ENCODE measurements at places on chromosomes 12 and 14.

DNA sequence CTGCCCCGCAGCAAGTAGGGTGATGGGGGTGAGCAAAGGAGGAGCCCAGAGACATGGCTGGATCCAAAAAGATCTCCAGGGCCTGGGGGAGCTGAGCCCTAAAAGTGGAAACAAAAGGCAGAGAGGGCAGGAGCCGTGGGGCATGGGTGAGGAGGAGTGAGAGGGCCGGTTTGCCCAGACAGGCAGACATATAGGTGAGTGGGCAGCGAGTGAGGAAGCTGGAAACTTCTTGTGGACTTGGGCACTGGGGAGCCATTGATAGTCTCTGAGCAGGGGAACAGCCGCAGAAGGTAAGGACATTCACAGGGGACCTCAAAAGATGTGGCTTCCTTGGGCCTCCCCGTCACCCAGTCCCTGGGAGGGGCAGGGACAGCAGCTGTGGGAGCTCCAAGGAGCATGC, 16.8 kb upstream of the TMEM119 start:
- DNase-seq = no peak

DNA sequence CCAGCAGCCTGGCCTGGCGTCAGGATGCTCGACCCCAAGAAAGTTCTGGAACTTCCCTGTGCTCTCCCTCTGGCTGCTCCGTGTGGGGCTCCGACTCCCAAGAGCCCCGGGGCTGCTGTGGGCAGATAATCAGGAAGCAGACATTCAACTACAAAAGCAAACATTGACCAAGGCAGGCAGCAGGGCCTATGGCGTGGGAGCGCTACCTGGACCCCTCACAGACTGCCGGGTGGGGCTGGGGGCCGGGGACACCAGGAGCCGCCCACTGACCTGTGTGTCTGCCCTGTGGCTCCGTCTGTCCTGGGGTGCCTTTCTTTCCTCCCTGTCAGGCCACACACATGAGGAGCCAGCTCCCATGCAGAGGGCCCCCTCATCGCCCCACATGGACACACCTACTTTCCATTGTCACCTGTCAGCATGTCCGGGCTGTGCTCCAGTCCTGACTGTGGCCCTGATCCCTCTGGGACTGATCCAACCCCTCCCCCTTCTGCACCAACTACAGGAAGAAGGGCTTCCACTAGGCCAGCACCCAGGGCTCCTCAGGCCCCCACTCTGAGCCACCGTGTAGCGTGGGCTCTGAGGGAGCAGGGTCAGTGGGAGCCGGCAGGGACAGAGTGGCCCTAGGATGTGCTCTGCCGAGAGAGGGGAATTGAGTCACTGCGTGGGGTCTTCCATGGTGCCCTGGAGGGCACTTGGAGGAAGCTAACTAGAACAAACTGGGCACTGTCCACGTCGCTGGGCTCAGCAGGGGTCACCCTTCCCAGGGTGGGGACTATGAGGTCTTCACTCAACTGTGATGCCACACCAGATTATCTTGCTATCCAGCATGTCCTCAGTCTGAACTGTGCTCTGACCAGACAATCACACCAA, 215.4 kb upstream of the C14orf180 start:
- DNase-seq = no peak

- DNase-seq = no peak
Measured at GRCh38 chr12:11555743-11556625, 93.5 kb upstream of the ETV6 start.

GRCh38 chr12:2097617-2098016, 44.8 kb downstream of the CACNA1C start:
- DNase-seq = no peak

- DNase-seq = peak; percentile 87
Measured at GRCh38 chr12:55728939-55729818, at the start of gene CD63. Gene CD63, minus strand, starts transcription at chr12:55729009. Its CDS starts 668 bp downstream, at chr12:55728341.

DNA sequence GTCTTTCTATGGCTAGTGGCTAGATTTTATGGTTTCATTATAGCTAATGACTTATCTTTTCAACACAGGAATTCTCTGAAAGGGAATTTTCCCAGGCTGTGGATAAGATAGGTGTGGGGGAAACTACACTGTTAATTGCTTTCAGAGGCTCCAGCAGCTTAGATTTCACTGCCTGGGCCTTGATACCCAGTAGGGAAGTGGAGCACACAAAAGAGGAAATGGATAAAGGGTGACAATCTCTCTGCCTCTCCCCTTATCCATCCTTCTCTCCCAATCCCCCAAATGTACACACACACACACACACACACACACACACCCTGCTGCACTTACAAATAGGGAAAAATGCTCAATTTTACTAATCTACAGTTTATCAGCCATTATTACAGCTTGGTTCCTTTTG, 19.1 kb downstream of the SIX4 start:
- DNase-seq = no peak

- DNase-seq = peak; percentile 94
Measured at GRCh38 chr12:131949431-131950181, at the start of gene EP400. Gene EP400, plus strand, starts transcription at chr12:131949942. Its CDS starts 10,678 bp downstream, at chr12:131960620.

GRCh38 chr14:87282266-87282665, 710.7 kb downstream of the GALC start:
- no peak for DNase-seq

DNA sequence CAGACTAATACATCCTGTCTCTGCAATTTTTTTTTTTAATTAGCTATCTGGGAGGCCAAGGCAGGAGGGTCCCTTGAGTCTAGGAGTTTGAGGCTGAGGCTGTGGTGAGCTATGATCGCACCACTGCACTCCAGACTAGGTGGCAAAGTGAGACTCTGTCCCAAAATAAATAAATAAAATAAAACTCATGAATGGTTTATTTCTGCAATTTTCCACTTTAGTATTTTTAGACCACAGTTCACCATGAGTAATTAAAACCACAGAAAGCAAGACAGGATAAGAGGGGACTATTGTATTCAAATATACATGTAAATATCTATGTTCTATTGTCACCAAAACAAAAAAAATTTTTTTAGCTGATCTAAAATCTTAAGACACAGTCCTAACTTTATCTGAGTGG, 17.8 kb downstream of the TAOK3 start:
- no peak for DNase-seq

DNA sequence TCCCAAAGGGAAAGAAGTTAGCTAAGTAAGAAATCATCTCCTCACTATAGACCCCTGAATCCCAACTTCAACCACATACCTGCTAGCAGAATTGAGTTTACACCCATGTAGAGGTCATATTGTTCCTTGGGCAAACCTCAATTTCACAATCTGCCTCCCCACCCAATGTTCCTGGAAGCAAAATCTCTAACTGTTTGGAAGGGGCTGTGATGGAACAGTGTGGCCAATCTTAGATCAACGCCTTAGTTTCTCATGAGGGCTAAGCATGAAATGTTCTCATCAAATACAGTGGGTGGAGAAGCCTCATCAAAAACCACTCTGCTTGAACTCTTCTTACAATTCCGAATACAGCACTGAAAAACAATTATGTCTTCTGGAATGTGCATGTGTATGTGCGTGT, 284.0 kb upstream of the NOS1 start:
- no peak for DNase-seq

GRCh38 chr12:100652488-100652887, 79.0 kb downstream of the GAS2L3 start:
- no peak for DNase-seq

DNA sequence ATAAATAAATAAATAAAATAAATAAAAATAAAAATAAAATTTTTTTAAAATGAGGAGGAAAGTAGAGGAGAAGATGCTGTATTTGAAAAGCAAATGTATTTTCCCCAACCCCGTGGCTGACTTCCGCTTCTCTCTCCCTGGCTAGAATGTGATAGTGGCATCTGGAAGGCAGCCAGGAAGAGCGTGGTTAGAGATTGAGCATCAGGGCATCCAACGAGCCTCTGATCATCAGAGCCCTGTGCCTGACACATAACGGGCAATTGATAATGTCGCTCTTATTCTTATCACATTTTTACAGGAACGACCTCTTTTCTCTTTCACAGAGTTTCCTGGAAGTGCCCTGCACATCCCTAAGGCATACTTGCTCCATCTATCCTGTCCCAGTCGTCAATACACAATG, 496.9 kb upstream of the TMEM132C start:
- no peak for DNase-seq

- DNase-seq = no peak
Measured at GRCh38 chr12:48993787-48994186, 5.4 kb downstream of the DDN start.

- DNase-seq = peak; percentile 48
Measured at GRCh38 chr12:116881325-116881876, at the start of gene HRK. Gene HRK, minus strand, starts transcription at chr12:116881441. Its CDS starts 134 bp downstream, at chr12:116881307.

- DNase-seq = no peak
Measured at GRCh38 chr12:78220811-78221210, 390.1 kb downstream of the NAV3 start.

DNA sequence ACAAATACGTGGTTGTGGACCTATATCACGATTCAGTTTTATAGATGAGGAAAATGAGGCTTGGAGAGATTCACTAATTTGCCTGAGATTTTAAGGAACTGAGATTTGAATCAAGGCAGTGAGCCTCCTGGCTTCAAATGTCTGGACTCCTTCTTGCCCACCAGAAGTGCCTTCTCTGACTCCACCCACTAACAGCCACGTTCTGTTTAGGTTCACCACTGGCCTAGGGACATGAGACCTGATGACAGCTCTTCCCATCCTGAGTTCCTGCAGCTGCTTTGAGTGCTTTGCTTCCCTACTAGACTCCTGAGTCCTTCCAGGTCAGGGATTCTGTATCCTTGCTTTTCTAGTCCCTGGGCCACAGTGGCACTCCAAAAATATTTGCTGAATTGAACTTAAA, 57.1 kb downstream of the PLBD1 start:
- DNase-seq = no peak

- peak; percentile 81 for DNase-seq
Measured at GRCh38 chr14:90060312-90060964, 1.4 kb upstream of the KCNK13 start.

- DNase-seq = no peak
Measured at GRCh38 chr14:97841762-97842161, 1044.6 kb downstream of the VRK1 start.

- no peak for DNase-seq
Measured at GRCh38 chr12:8675591-8676036, 13.0 kb upstream of the MFAP5 start.

- DNase-seq = no peak
Measured at GRCh38 chr14:87133073-87133801, 859.7 kb downstream of the GALC start.

DNA sequence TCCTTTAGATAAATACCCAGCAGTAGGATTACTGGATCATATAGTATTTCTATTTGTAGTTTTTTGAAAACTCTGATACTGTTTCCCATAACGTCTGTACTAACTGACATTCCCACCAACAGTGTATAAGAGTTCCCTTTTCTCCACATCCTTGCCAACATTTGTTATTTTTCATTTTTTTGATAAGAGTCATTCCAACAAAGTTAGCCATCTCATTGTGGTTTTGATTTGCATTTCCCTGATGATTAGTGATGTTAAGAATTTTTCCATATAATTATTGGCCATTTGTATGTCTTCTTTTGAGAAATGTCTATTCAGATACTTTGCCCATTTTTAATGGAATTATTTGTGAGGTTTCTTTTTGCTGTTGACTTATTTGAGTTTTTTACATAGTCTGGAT, 486.0 kb downstream of the FLRT2 start:
- no peak for DNase-seq

GRCh38 chr12:124779161-124780141, 84.2 kb downstream of the SCARB1 start:
- no peak for DNase-seq

DNA sequence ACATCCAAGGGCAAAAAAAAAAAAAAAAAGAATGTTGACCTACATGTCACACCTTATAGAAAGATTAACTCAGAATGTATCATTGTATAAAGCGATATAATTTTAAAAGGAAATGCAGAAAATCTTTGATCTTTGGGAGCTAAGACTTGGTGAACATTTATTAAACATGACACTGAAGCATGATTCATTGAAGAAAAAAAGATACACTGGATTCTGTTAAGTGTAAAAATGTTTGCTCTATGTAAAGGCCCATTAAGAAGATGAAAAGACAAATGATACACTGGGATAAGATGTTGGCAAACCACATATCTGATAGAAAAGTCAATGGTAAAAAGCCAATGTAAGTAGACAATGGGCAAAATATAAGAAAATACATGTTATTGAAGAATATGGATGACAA, 1131.0 kb downstream of the AACS start:
- no peak for DNase-seq

DNA sequence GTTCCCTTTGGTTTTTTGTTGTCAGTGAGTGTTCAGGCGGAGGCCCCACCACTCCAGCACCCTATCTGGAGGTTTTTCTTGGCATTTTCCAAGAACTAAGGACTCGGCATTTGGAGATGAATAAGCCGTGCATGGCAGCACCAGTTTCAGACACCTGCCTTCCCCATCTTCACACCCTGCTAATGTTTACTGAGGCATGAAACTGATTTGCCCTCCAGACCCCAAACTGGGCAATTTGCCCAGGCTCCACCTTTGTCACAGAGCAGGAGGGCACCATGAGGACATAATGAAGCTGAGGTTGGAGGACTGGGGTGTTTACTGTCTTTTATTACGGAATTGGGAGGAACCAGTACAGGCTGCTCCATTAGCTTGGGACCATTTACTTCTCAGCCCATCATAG, 113.4 kb downstream of the LGMN start:
- DNase-seq = no peak

DNA sequence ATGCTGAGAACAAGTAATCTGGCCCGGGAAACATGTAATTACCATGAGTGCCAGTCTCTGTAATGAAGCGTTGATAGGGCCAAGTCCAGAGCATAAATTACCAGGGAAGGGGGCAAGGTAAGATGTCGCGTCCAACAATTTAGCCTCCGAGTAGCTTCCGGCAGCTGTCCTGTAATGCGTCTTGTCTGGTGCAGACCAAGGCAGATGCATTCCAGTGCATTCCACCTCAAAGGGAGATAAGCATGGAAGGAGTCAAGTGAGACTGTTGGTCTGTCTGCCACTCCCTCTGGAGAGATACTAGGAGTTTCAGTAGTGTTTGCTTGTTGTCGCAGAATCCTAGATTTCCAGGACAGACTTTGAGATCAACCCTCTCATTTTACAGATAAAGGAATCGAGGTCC, 218.3 kb downstream of the AACS start:
- DNase-seq = no peak

GRCh38 chr12:6551063-6551461, 4.8 kb downstream of the IFFO1 start:
- DNase-seq = no peak

- DNase-seq = peak; percentile 62
Measured at GRCh38 chr14:67526676-67527459, 6.2 kb upstream of the PLEKHH1 start.

DNA sequence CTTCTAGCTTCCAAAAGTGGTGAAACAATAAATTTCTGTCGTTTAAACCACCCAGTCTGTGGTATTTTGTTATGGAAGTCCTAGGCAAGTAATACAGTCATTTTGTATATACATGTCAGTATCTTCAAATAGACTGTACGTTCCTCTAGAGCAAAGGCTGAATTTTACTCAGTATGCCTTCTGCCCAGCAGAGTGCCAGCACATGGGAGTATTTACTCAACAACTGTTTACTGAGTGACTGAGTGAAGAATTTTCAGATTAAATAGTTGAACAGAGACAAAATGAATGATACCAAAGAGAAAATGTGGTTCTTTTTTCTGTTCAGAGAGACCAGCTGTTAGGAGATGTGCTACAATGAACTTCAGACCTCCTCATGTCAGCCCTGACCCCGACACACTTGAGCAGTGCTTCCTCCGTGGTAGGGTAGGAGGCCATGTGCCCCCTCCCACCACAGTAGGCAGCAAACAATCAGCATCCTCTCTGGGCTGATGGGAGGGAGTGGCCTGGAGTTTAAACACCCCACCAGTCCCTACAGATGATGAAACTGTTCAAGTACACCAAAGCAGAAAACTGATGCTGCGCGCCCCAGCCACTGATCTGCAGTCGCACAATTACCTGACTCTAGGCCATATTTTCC, 21.7 kb downstream of the BMP4 start:
- DNase-seq = no peak

GRCh38 chr12:114405519-114406271, at the start of gene TBX5:
Gene TBX5, minus strand, starts transcription at chr12:114406144. Its CDS starts 2,246 bp downstream, at chr12:114403898.
- DNase-seq = peak; percentile 57
